ENCODE measurements at places on chromosomes 12 and 14. TPM values are rescaled to one million over a fixed set of nuclear protein-coding genes. Genes with fewer than 3 reads are reported as not detected.

The SLCO1A2 gene
- total RNA-seq = 4.8 TPM

The TRHDE gene
- total RNA-seq = 0.05 TPM

The TAS2R7 gene
- not detected for total RNA-seq

The PTCSC3 gene
- total RNA-seq = not detected

The PTPN21 gene
- 5.3 TPM for total RNA-seq

The HCFC2 gene
- total RNA-seq = 10.1 TPM

The SLC6A13 gene
- total RNA-seq = 0.12 TPM

The TAS2R30 gene
- 0.05 TPM for total RNA-seq

The REM2 gene
- not detected for total RNA-seq

The ACOT4 gene
- total RNA-seq = not detected

The STRAP gene
- total RNA-seq = 99.7 TPM

The SMAGP gene
- total RNA-seq = 16.8 TPM

The LALBA gene
- total RNA-seq = not detected

- no peak for DNase-seq
These were observed 5.6 kb downstream of the EIF4B start for GRCh38 chr12:53011889-53012288.

GRCh38 chr14:29710015-29710414 lies 217.6 kb downstream of the PRKD1 start:
- no peak for DNase-seq

- DNase-seq = peak; percentile 89
These were observed 44.2 kb upstream of the MMP17 start for GRCh38 chr12:131783915-131784541.

GRCh38 chr12:117972301-117972700 lies 3.5 kb upstream of the KSR2 start:
- DNase-seq = no peak

GRCh38 chr14:26626256-26626655 lies 28.4 kb upstream of the NOVA1 start:
- DNase-seq = no peak

- no peak for DNase-seq
These were observed 233.4 kb downstream of the MSRB3 start for GRCh38 chr12:65511912-65512311.

DNA sequence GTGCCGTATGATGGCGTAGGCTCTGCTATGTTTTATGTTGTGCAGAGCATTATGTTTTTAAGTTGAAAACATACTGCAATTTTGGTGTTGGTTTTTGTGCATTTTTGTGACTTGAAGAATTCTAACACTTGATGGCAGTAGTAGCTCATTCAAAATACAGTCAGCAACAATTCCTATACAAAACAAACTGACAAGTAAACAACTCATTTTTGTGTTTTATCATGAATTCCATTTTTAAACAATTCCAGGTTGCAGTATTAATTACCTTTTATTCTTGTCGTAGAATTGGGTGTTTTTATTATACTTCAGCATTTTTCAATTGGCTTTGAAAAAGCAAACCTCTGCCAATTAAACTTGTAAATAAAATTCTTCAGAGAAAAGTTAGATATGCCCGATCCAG lies 4.1 kb upstream of the CCER1 start:
- no peak for DNase-seq

DNA sequence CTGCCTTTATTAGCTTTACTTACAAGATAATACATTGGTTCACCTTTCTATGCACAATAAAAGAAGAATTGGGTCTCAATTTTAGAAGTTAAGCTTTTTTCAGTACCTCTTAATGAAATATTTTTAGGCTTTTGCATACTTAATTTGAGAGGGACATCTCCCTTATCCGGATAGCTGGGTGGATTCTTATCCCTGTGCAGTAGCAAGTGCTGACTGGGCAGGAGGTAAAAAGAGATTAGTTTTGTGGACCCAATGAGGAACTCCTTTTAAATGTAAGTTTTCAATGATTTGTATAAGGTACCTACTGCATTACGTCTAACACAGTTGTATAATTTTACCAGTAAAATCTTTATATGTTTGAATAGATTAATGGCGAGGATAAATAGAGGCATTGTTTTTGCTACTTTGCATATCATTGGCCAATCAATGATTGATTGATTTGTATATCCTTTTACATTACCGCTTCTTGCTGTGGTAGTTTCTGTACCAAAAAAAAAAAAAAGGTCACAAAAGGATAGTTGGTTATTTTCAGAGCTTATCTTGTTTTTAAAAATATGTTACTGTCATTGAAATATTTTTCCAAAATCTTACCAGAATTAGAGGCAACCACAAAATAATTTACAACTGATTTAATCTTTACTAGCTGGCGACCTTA lies 2.2 kb downstream of the CPSF6 start:
- DNase-seq = no peak

- DNase-seq = no peak
These were observed 23.3 kb downstream of the ZFYVE21 start for GRCh38 chr14:103738701-103739451.

DNA sequence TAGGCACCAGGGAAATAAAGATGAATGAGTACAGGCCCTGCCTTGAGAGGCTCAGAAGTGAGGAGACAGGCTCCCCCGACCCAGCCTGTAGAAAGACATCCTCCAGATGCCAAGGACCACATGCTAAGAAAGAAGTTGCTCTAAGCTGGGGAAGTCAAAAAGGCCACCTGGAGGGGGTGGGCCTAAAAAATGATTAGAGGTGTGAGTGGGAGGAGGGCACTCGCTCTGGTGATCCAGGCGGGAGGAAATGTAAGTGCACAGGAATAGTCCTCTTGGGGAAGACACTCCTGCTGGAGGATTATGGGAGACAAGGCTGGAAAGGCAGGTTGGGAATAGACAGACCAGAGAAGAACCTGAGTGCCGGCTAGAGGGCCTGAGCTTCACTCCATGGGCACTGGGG lies 32.2 kb downstream of the SMUG1 start:
- no peak for DNase-seq

GRCh38 chr14:34682787-34683321 lies 31.5 kb downstream of the CFL2 start:
- DNase-seq = no peak

DNA sequence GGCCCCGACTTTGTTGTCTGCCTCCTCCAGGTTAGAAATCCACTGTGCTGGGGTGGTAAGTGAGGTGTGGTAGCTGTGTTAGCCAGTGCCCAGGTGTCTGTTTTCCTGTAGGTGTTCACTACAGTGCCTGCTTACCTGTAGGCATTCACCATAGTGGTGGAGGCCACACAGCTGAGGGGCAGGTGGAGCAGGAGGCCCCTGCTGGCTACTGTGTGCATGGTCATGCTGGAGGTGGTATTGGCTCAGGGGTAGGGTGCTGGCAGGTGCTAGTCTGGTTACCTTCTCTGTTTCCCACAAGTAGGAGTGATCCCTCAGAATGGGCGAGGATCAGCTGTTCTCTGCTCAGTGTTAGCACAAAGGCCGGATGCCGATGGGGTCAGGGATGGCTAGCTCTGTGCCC lies 217.3 kb downstream of the SYT10 start:
- DNase-seq = no peak

GRCh38 chr12:121005346-121005815 lies 10.9 kb downstream of the C12orf43 start:
- peak; percentile 44 for DNase-seq

DNA sequence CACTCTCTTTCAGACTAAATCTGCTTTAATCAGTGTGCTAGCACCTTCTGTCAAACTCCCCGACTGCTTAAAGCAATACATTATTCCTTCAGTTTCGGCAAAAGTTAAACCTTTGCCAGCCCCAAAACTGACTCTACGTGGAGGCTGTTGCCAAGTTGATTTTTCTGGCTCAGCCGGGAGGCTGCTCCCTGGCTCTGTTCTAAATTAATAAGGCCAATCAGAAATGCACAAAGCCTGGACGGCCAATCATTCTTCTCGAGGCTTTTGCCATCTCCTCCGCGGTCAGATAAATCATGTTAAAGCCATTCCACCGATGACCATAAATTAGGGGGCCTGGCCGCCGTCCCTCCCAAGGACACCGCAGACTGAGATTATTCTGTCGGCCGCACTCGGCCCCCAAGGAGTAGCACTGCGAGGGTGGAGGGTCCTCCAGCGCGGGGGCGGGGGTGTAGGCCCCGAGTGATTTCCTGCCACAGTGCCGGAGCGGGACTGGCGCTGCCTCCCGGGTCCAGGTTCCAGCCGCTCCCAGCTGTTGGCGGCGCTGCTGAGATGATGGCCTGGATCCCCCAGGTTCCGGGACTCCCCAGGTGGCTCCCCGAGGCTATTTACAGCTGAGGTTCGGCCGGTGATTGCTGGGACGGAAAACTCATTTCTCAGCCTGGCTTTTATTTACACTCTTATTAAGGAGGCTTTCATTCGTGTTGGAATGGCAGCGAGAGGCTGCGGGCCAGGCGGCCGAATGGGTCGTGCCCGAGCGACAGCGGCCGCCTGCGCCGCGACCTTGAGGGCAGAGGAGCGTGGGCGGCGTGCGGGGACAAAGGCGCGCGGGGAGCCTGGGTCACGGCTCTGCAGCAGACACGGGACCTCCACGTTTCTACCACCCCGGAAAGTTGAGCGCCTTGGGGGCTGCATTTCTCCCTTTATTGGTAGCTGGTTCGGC lies 165.1 kb downstream of the MON2 start:
- DNase-seq = peak; percentile 67

GRCh38 chr14:89616425-89616824 lies 199.4 kb upstream of the FOXN3 start:
- no peak for DNase-seq

DNA sequence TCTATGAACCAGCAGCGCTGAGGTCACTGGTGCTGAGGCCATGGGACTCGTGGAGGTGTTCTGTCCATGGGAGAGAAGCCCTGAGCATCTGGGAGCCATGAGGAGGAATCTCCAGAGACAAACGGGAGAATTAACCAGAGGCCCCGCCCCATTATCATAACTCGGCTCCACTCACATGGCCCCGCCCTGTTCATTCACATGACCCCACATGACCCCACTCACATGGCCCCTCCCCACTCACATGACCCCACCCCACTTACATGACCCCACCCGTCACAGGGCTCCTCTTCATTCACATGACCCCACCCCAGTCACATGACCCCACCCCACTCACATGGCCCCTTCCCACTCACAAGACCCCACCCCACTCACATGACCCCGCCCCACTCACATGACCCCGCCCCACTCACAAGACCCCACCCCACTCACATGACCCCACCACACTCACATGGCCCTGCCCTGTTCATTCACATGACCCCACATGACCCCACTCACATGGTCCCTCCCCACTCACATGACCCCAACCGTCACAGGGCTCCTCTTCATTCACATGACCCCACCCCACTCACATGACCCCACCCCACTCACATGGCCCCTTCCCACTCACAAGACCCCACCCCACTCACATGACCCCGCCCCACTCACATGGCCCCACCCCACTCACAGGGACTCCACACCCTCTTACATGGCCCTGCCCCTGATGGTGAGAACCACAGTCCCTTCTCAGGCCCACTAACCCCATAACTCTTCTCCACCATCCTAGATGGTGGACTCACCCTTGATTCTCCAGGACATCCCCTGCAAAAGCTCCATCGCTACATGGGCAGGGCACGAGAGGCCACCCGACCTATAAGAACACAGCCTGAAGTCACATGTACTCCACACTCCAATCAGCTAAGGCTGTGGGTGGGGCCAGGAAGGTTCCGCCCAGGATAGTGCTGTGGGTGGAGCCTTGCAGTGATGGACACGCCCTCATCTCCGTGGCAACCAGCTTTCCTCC lies 151.1 kb upstream of the SFSWAP start:
- no peak for DNase-seq

GRCh38 chr14:96173636-96174475 lies 30.8 kb upstream of the BDKRB2 start:
- DNase-seq = no peak

GRCh38 chr12:69546693-69547438 lies 38.4 kb upstream of the CCT2 start:
- DNase-seq = no peak

DNA sequence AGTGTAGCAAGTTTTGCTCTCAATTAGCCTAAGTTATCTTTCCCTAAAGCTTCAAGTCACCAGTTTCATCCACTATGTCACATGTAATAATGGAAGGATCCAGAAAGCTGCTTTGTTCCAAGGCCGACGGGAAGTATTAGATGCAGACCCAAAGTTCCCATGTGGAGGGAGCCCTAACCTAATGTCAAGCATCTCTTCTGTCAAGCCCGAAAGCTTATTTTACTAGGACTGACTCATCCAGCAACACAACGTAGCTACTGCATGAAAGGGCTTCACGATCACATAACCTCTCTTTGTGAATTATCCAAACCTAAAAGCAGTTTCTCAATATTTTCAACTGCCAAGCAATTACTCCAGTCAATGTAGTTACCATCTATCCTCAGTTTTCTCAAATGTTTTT lies 133.4 kb downstream of the SLC6A15 start:
- DNase-seq = no peak

DNA sequence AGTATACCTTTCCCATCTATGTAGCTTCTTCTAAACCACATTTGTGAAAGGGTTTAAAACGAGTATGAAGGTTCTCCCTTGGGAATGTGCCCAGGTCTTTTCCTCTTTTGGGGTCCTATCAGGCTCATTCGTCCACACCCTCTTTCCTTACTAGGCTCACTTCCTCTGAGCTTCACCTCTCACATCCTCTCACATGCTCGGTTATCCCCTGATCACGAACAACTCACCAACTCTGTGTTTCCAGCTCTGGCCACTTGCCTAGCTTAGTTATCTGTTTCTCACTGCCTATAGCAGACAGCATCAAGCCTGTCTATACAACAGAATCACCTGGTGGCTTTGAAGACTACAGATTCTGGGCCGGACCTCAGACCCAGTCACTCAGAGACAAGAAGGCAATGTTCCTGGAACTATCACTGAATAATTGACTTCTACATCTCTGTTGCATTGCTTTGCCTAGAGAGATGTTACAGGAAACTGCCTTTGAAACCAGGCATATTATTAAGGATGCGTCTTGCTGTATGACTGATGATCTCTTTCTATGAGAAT lies 158.2 kb downstream of the FOXN3 start:
- no peak for DNase-seq

DNA sequence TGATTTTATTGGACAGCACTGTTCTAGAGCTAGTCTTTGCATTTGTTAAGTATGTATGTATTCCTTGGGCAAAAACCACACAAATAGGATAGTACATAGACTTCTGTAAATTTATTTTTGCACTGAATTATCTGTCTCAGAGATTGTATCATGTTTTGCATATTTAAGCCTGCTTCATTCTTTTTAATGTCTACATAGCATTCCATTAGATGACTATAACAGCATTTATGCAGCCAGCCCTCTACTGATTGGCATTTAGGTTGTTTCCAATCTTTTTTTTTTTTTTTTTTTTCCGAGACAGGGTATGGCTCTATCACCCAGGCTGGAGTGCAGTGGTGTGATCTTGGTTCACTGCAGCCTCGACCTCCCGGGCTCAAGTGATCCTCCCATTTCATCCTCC lies 34.5 kb downstream of the SYNDIG1L start:
- DNase-seq = no peak

DNA sequence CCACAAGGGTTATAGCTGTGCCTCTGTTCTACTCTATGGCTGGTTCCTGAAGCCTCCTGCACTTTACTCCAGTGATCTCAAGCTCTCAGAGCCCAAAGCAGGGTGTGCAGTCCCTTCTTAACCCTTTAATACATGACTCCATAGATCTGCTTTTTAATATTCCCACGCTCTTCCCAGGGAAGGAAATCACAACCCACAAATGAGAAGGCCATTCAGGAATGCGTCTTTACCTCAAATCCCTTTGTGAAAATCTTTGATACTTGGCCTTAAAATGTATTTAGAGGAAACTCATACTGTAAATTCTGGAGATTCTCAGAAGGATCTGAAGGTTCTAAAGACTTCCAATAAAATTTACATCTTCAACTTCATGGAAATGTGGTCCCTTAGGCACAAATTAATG lies 17.0 kb downstream of the NID2 start:
- DNase-seq = no peak

- peak; percentile 56 for DNase-seq
These were observed 5.8 kb downstream of the MARK3 start for GRCh38 chr14:103391048-103391447.

Data from A172 (cell line).